ENCODE measurements at places on chromosomes 5 and 9.

DNA sequence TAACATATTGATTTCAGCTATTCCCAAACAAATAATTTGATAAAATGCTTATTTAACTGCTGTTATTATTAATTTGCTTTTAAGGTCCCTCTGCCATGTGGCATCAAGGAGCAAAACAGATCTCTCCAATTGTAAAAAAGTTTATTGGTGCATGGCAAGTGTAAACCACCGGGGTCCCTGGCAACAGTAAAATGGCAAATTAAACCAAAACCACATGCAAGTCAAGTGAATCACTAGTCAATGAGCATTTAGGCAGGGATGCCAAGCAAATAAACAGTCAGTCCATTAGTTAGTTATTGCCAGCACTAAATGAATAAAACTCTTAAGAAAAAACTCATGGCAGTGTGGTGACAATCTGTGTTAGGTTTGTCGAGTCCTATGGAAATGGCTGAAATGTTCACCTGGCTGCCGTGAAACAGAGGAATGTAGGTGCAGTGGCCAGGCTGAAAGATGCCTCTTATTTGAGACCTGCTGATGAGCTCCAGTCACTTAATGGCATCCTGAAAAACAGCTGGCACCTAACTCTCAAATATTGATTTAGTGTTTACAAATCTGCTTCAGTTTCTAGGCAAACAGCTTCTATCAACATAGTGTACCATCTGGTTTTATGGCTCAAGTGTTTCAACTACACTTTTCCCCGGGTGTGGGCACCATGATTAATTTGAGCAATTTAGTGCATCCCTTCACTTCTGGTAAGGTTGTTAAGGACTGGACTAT lies 296.5 kb upstream of the ITGA1 start:
- no peak for DNase-seq

- DNase-seq: no peak
These were observed 450.8 kb upstream of the TLE4 start for GRCh38 chr9:79120941-79121340.

GRCh38 chr9:4832786-4833579 lies 40.2 kb downstream of the RCL1 start:
- DNase-seq: no peak

DNA sequence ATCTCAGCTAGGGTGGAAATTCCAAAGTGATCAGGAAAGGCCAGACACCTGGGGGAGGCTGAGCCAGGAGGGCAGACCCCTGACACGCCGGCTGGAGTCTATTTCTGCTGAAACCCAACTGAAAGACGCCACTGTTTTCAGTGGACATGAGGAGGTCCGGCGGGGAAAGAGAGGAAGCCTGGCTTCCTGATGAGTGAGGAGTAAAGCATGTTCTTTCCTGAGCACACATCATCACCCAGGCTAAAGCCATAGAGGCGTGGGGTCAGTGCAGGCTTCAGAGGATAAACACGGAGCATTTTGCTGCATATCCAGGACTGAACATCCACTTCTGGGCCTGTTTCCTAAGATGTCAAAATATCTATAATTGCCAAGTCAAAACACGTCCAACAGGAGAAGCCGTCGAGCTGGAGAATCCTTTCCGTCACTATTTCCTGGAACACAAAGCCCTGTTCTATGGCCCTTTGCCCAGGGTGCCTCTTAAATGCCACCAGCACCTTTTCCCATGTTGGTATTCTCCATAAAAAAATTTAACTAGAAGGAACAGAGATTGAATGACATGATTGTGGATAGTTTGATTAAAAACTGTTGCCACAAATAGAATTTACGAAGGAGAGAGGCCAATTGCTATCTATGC lies 597.9 kb upstream of the ADAMTS16 start:
- no peak for DNase-seq

DNA sequence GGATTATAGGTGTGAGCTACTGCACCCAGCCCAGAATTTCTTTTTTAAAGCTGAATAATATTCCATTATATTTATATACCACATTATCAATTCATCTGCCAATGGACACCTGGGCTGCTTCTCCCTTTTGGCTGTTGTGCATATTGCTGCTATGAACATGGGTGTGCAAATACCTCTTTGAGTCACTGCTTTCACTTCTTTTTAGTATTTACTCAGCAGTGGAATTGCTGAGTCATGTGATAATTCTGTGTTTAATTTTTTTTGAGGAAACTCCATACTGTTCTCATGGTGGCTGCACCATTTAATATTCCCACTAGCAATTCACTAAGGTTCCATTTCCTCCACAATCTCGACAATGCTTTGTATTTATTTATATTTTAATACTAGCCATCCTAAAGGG lies 36.1 kb upstream of the KIF4B start:
- DNase-seq: no peak

GRCh38 chr5:149294872-149295829 lies 23.5 kb downstream of the AFAP1L1 start:
- no peak for DNase-seq

- DNase-seq: no peak
These were observed 29.0 kb downstream of the HK3 start for GRCh38 chr5:176870110-176870591.

GRCh38 chr9:120410925-120411501 lies 169.0 kb downstream of the CDK5RAP2 start:
- DNase-seq: no peak

- no peak for DNase-seq
These were observed 1.5 kb downstream of the F2R start for GRCh38 chr5:76717222-76718083.

DNA sequence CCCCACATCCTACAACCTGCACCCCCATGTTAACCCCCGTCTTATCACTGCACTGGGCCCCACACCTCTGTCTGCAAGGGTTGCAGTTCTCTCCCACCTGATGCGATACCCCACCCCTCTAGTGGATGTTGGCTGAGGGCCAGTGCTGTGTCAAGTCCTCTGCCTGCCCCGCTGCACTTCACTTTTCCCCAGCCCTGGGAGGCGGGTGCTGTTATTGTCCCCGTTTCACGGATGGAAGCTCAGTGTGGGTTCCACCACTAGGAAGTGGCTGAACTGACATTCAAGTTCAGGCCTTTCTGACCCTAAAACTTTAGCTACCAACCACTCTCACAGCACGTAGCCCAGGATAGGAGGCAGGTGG lies 3.5 kb downstream of the SNCB start:
- DNase-seq: no peak

- no peak for DNase-seq
These were observed 499.2 kb downstream of the BNC2 start for GRCh38 chr9:16371306-16371705.

DNA sequence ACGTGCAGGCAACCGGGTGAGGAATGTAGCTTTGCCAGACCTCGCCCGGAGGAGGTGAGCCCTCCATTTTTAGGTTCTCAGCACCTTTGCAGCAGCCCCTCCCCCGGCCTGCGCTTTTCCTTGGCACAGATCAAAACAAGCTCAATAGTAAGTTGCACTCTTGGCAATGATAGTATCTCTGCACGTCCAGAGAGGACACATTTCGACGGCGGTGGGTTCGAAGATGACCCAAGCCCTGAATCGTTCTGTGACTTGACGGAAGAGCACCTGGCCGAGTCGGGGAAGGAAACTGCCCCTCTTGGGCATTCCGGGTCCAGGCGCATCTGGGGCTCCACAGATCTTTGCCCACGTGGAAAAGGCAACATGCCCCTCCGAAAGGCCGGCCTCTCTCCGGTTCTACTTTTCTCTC lies 904 bp downstream of the GDNF start:
- no peak for DNase-seq

DNA sequence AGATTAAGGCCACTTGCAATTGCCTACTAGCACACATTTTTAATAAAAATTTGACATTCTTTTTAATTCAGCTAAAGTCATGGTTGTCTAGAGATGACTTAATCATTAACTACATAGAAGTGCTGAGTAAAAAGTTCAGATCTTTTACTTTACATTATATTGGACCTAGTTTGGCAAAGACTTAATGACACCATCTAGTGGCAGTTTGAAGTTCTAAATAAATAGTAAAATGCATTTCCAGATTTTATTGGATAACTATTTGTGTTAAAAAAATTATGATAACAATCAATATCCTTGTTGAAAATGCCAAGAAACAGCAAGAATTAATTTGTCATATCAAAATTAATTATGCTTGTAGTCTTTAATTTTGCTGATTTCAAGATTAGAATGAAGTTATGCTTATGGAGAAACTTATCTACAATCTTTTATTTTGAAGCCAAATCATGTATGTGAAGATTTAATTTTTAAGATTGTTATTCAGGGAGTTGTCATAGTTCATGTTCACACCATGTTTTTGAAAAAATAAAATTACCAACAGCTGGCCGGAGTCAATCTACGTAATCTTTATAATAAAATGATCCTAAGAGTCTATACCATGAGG lies 69.6 kb upstream of the PJA2 start:
- DNase-seq: no peak

GRCh38 chr9:110104261-110104809 lies 103.6 kb downstream of the C9orf152 start:
- DNase-seq: no peak

GRCh38 chr5:59769041-59769360 lies 124.5 kb downstream of the PDE4D start:
- DNase-seq: no peak

DNA sequence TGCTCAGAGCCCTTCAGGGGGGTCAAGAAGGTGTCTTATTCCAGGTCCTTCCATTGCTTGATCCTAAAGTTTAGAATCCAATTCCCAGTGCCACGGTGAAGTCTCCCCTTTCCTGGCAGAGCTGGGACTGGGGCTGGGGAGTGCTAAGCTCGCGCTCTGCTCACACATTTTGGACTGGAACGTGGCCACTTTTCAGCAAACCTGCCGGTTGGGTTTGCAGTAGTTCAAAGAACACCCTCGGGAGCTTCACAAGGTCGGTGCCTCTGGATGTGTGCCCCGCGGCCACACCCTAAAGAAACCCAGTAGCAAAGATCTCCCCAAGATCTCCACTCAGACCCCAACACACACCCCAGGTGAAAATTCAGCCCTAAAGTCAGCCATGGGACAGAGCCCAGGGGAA lies at the start of gene C9orf152:
C9orf152 (minus strand) TSS at position 129 of the 400 bp plus-strand sequence. CDS start 580 bp downstream, outside the sequence.
- DNase-seq: no peak

- DNase-seq: no peak
These were observed 2.8 kb downstream of the PDLIM7 start for GRCh38 chr5:177494346-177495195.

- no peak for DNase-seq
These were observed 17.1 kb upstream of the HSD17B3 start for GRCh38 chr9:96318921-96319565.

DNA sequence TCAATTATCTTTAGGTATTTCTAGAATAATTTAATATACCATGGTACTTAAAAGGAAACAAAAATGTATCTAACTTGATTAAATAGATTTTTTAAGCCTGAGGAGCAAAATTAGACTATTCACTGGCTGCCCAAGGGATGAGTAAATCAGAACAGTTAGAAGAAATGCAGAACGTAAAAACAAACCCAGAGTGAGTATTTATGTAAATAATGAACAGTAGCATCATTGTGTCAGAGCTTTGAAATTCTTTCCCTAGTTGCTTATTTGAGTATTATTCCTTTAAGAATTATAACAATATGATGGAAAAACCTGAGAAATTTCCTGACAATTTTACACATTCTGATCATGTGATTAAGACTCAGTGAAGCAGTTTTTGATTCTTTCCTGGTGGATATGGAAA lies 200.9 kb downstream of the GDNF start:
- DNase-seq: no peak

DNA sequence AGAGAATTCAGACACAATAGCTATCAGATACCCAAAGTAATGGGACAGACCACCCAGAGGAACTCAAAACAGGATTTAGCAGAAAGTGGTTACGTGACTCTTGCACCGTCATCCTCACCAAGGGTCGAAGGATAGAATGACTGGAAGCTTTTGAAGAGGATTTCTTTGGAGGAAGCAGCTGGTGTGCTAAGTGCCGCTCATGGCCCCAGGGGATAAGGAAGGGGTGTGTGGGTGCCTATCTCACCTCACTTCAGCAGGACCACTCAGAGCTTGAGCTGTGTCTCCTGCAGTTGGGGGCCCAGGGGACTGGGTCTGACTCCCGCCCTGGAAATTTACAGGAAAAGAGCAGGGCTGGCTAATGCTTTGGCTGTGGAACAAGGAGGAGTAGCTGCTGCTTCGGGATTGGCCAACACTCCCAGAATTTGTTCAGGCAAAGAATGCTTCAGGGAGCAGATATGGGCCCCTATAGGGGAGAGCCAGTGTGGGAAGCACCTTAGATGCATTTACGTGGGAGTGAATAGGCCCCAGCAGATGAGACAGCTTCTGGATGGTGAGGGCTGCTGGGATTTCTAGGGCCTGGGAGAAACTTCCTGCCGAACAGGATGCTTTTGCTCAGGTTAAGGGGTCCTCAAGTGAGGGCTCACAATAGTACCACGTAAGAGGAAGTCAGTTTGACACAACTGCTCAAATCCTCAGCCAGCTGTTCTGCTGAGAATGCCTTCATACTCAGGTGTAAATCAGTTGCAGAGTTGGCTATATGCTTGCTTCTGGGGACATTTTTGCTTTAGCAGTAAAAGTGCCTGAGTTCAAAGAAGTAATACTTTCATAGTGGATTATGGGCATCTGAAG lies 29.1 kb upstream of the TOMM5 start:
- DNase-seq: no peak

- no peak for DNase-seq
These were observed 71.7 kb upstream of the COX7C start for GRCh38 chr5:86546044-86546443.

DNA sequence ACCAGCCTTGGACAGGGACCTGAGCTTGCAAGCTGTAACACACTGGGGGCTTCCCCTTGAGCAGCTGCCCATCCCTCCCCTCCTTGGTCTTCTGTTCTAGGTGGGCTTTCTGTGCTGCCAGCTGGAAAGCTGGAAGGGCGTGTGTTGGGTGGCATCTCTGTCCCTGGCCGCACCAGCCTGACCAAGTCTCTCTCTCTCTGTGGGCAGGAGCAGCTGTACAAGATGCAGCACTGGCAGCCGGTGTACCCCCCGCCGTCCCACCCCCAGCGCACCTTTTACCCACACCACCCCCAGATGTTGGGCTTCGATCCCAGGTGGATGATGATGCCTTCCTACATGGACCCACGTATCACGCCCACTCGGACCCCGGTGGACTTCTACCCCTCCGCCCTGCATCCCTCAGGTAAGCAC lies 32.1 kb upstream of the POMT1 start:
- DNase-seq: no peak

- DNase-seq: peak; percentile 42
These were observed 2.3 kb upstream of the ZNF782 start for GRCh38 chr9:96856363-96857286.

- DNase-seq: no peak
These were observed 35.9 kb downstream of the SVEP1 start for GRCh38 chr9:110543631-110544051.

GRCh38 chr9:26597542-26598149 lies 295.0 kb downstream of the CAAP1 start:
- no peak for DNase-seq

- DNase-seq: no peak
These were observed 136.4 kb upstream of the GLRA1 start for GRCh38 chr5:152061095-152061494.

DNA sequence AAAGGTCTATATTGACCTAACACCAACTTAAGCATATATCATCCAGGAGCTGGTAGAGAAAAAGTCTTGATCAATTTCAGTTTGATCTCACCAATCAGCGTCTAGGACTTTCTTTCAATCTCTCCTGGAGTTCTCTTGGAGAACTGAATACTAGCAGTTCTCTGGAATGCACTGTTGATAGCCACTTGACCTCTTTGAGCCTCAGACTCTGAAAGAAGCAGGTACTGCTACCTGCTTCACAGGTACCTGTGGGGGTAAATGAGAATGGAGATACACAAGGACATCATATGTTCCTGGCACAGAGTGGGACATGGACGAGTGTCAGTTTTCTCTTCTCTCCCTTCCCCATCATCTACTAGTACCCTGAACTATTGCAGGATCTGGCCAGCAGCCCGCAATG lies 16.0 kb downstream of the CMYA5 start:
- no peak for DNase-seq

- no peak for DNase-seq
These were observed 18.3 kb downstream of the RALGPS1 start for GRCh38 chr9:126932871-126933321.
